Airway epithelial cell (primary cell): ENCODE measurements at places on chromosomes 4 and X. TPM values are rescaled to one million over a fixed set of nuclear protein-coding genes. Genes with fewer than 3 reads are reported as not detected.

The NEUROG2 gene
- not detected in 2 replicates for total RNA-seq

The GUCY2F gene
- not detected in 2 replicates for total RNA-seq

The CUL4B gene
- total RNA-seq = 21.9 and 26.9 TPM in 2 replicates

The SLC25A31 gene
- not detected in 2 replicates for total RNA-seq

The FGF16 gene
- total RNA-seq = not detected in 2 replicates

The CFAP99 gene
- not detected in 2 replicates for total RNA-seq

The ZMYM3 gene
- 9.9 and 16.2 TPM in 2 replicates for total RNA-seq

The ASB9 gene
- total RNA-seq = 1.3 and 2.6 TPM in 2 replicates

The ARHGEF38 gene
- under 0.01 TPM in 1 of 2 replicates, not detected in the other for total RNA-seq

The ARX gene
- not detected in 2 replicates for total RNA-seq

The ANTXR2 gene
- total RNA-seq = 11.8 and 14.2 TPM in 2 replicates

The PRSS12 gene
- total RNA-seq = 16.8 and 19.0 TPM in 2 replicates

The CSAG3 gene
- not detected in 2 replicates for total RNA-seq
